ENCODE measurements at places on chromosomes 6 and 20. TPM values are rescaled to one million over a fixed set of nuclear protein-coding genes. Genes with fewer than 3 reads are reported as not detected.
A peak's percentile ranks its signal among the peaks of the same experiment; 100 is the strongest.

- DNase-seq, result no peak
These were observed 64.2 kb upstream of the BTN3A2 start for GRCh38 chr6:26300828-26301227.

CLPSL2 gene
- polyA plus RNA-seq, result not detected

- peak; percentile 12 for DNase-seq
These were observed at the start of gene HS3ST5 for GRCh38 chr6:114342826-114343781. TSS of gene HS3ST5 (minus strand) at chr6:114343023. CDS start at chr6:114062845, 280,178 bp downstream.

GFOD1 gene
- polyA plus RNA-seq, result 18.2 TPM

DNA sequence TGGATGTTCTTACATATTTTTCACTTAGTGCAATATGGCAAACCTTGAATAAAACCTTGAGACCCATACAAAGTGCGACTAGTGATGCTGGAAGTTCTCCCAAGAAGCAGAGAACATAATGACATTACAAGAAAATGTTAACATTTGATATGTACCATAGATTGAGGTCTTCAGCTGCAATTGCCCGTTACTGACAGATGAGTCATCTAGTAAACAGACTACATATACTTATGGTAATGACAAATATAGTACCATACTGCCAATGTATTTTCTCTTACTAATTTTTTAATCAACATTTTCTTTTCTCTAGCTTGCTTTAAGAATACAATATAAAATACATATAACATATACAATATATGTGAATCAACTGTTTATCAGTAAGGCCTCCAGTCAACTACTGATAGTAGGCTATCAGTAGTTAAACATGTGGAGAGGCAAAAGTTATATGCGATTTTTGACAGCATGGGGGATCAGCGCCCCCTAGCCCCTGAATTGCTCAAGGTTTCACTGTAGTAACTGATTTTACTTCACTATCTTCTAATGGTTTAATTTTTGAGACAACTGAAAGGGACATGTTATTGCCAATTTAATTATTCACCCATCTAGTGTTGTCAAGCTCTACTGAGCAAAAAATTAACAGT lies 166.7 kb upstream of the ADGRB3 start:
- no peak for DNase-seq

DNA sequence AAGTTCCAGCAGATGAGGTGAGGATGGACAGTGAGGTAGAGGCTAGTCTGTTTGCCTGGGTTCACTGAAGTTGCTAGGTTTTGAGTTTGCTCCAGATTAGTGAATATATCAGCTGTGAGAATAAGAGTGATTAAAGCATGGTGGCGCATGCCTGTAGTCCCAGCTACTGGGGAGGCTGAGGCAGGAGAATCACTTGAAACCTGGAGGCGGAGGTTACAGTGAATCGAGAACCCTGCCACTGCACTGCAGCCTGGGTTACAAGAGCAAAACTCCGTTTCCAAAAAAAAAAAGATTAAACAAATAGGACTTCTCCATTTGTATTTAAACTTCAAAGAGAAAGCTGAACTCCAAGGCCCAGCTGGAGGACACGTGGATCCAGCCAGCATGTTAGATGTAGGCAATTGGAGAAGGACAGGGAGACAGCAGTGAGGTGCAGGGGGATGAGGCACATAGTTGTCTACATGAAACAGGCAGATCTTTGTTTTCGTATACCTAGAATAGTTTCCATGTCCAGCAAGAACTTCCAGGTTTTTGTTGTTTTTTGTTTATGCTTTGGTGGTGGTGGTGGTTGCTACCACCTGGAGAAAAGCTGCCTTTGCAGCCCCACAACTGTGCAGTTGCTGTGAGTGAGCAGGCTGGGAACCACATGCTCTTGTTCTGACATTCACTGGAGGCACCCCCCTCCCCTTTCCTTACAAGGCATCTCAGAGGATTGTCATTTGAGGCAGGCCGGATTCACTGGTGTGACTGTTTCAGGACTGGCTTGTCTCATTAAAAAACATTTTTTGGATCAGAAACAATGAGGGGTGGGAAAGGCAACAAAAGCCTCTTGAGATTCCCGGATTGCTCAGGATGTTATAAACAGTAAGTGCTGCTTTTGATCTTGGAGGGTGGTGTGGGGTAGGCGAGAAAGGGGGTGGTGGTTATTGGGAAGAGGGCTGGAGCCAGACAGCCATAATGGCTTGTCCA lies 72.3 kb downstream of the JARID2 start:
- no peak for DNase-seq

DNA sequence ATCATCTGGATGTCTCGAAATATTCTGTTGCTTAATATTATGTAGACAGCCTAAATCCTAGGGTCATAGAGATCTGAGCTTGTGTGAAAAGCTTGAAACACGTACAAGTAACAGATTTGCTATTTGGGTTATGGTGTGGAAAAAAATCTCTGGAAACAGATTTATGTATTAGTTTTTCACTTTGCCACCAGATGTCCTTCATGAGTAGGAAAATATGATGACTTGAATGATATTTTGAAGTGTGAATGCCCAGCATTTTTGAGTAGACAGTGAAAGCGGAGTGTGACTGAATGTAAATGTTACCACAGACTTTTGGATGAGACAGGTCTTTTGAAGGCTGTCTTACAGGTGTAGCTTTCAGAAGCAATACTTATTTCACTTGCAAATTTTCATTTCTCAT lies 4.2 kb upstream of the BMP6 start:
- no peak for DNase-seq

GRCh38 chr6:158999154-158999665 lies 792 bp downstream of the RSPH3 start:
- DNase-seq, result no peak

MRPL14 gene
- polyA plus RNA-seq, result 89.7 TPM

ENPP3 gene
- 0.09 TPM for polyA plus RNA-seq

DNA sequence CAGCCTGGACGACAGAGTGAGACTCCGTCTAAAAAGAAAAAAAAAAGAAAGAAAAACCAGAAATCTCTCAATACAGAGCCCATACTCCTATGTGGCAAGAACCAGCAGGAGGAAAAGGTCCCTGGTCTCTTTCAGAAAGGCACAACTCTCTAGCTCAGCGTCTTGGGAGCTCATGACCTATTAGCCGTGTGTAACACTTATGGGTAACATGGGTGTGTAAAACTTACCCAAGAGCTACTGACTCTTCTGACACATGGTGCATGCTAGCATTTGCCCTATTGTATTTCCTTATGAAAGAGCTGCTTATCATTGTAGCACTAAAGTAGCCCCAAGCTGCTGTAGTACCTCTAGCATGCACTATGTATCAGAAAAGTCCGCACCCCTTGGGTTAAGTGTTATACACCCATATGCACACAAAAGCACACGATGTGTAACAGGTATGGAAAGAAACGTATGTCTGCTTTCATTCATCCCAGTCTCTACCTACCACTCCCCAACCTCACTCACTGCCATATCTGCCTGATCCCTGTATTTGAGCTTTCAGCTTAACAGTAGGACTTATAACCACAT lies 85.4 kb downstream of the ZMYND8 start:
- DNase-seq, result no peak

DNA sequence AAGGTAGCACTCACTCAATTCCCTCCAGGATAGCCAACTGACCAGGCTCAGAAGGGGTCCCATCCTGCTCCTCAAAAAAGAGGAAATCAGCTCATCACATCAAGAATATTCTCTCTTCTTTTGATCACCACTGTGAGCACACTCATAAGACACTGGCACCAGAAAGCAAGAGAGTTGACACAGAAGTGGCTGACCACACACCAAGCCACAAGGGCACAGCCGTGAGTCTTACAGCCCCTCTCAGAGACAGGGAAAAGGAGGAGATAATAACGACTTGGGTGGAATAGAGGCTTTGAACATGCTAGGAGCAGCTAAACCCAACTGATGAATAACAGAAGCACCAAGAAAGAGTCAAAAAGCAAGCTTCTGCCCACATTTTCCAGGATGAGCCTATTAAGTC lies 249.1 kb upstream of the PREP start:
- no peak for DNase-seq

DNA sequence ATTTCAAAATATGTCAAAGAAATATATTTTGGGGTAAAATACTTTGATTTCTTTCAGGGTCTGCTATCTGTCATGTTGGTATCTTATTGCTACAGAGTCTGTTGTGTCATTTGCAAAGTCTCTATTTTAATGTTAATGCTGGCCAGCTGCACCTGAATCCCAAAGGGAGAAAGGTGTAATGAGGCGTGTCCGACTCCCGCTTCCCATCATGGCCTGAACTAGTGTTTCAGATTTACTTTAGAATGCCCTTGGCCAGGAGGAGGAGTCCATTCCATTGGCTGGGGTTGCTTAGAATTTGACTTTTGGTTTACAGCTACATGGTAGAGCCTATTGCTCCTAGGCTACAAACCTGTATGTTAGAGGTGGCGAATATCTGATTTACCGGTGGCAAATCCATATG lies 69.3 kb downstream of the FAM50B start:
- DNase-seq, result no peak

- DNase-seq, result no peak
These were observed 480 bp downstream of the ABCF1 start for GRCh38 chr6:30571762-30572082.

All from heart right ventricle (tissue), 16 donors.